ENCODE measurements at places on chromosomes 11 and 22. TPM values are rescaled to one million over a fixed set of nuclear protein-coding genes. Genes with fewer than 3 reads are reported as not detected.
A peak's percentile ranks its signal among the peaks of the same experiment; 100 is the strongest.

- peak overlapping the region; percentile 75 for H3K4me3 ChIP-seq
- H3K4me1 ChIP-seq: peaks cover 28% of the 10 kb centered on the region
These were observed 583 bp downstream of the TNNI2 start for GRCh38 chr11:1839204-1839923.

GRCh38 chr11:94961255-94961654, 12.1 kb downstream of the CWC15 start:
- no peak overlapping the region for H3K27ac ChIP-seq
- peaks cover 48% of the 10 kb centered on the region for H3K36me3 ChIP-seq
- no peaks in the 10 kb centered on the region for H3K27me3 ChIP-seq
- no peak overlapping the region for H3K4me3 ChIP-seq
- H3K4me1 ChIP-seq: peaks cover 4% of the 10 kb centered on the region

DNA sequence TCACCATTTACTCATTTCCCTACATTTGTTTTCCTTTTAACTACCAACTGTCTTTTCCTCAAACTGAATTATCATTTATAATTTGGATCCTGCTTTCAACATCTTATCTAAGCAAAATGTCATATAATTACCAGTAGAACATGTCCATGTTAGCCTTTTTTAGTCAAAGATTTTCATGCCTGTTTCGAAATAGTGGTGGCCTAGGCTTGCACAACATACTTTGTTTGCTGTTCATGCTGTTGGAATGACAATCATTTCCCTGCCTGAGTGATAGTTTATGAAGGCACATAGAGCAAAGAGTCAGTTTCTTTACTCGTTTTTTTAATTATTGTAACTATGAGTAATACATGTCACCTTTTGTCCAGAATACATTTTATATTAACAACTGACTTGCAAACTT, 144.3 kb upstream of the ANO3 start:
- no peaks in the 10 kb centered on the region for H3K4me1 ChIP-seq
- no peaks in the 10 kb centered on the region for H3K27me3 ChIP-seq
- DNase-seq: no peak
- no peaks in the 10 kb centered on the region for H3K36me3 ChIP-seq
- H3K4me3 ChIP-seq: no peak overlapping the region

DNA sequence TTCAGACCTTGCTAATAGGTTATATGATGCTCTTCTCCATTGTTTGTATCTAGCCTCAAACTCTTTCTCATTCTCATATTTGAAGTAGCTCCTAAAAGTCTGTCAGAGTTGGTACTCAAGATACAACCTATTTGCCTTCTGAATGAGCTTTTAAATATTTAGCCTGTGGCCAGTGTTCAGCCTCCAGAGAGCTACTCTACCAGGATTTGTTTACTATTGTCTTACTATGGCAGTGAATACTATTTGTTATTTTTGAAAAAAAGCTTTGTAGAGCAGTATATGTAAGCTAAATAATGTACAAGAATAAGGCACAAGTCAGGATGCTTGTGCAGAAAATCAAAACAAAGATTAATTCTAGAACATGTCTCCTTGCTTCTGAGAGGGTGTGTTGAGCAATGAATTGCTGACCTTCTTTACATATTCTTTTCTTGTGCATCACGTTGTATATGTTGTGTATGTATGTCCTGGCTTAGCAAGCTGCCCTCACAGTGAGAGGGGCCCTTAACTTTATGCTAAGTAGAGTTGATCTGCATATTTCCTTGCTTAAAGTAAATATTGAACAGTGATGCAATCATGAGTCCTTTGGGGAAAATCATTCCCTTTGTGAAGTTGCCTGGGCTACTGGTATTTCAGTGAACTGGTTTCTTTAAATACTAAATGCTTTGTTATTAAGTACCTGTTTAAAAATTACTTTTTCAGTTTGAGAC, 438.0 kb downstream of the LUZP2 start:
- H3K4me3 ChIP-seq: no peak overlapping the region
- no peak for DNase-seq
- H3K4me1 ChIP-seq: no peaks in the 10 kb centered on the region
- H3K36me3 ChIP-seq: no peaks in the 10 kb centered on the region
- H3K27ac ChIP-seq: no peak overlapping the region
- H3K27me3 ChIP-seq: peaks cover 3% of the 10 kb centered on the region

DNA sequence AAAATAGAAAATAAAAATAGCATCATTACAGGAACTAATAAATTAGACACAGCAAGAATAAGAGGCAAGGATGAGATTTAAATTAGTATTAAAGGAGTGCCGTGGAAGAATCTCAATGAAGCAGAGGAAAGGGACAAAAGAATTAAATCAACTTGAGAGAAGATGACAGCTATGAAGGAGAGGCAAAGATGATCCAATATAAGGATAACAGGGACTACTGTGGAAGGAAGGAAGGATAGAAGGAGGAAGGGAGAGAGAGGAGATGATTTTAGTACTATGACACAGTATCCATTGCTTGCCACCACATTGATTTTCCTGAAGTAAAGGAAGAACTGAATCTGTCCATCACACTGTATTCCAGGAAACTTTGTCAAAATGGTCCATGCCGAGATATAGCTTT, 98.0 kb downstream of the EFCAB6 start:
- H3K4me1 ChIP-seq: no peaks in the 10 kb centered on the region
- H3K4me3 ChIP-seq: no peak overlapping the region
- no peak overlapping the region for H3K27ac ChIP-seq

GRCh38 chr22:38172832-38173640, 8.6 kb downstream of the PLA2G6 start:
- peak; percentile 94 for DNase-seq
- peaks cover 20% of the 10 kb centered on the region for H3K27me3 ChIP-seq
- peaks cover 4% of the 10 kb centered on the region for H3K36me3 ChIP-seq
- peak overlapping the region; percentile 96 for H3K27ac ChIP-seq
- H3K4me1 ChIP-seq: peaks cover 58% of the 10 kb centered on the region

GRCh38 chr11:45994371-45995341, 72.2 kb downstream of the LARGE2 start:
- H3K4me1 ChIP-seq: peaks cover 30% of the 10 kb centered on the region
- no peak overlapping the region for H3K27ac ChIP-seq
- no peak overlapping the region for H3K4me3 ChIP-seq
- DNase-seq: no peak
- H3K36me3 ChIP-seq: no peaks in the 10 kb centered on the region
- H3K27me3 ChIP-seq: no peaks in the 10 kb centered on the region

- no peak for DNase-seq
- no peaks in the 10 kb centered on the region for H3K27me3 ChIP-seq
- H3K4me3 ChIP-seq: no peak overlapping the region
- H3K27ac ChIP-seq: no peak overlapping the region
These were observed 60.7 kb downstream of the MCM5 start for GRCh38 chr22:35460688-35461087.

DNA sequence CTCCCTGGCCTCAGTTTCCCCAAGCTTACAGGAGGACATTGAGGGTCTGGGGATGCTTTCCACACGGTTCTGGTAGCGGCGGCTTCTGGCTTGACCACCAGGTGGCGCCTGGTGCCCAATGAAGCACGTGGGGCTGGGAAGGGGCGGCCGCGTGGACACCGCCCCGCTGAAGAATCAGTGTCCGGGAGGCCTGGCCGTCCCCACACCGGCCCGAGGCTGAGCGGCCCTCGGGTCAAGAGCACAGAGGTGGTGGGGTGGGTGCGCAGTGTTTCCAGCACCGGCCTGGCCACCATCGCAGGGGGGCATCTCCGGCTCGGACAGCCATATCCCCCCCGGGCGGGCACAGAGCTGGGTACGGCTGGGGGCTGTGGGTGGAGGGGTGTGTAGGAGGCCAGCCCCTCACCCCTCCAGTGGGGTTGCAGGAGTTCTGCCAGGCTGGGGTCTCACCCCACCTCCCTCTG, 27.8 kb upstream of the PPARA start:
- no peaks in the 10 kb centered on the region for H3K4me1 ChIP-seq
- no peaks in the 10 kb centered on the region for H3K27me3 ChIP-seq
- DNase-seq: peak; percentile 63
- H3K27ac ChIP-seq: no peak overlapping the region
- H3K36me3 ChIP-seq: no peaks in the 10 kb centered on the region

DNA sequence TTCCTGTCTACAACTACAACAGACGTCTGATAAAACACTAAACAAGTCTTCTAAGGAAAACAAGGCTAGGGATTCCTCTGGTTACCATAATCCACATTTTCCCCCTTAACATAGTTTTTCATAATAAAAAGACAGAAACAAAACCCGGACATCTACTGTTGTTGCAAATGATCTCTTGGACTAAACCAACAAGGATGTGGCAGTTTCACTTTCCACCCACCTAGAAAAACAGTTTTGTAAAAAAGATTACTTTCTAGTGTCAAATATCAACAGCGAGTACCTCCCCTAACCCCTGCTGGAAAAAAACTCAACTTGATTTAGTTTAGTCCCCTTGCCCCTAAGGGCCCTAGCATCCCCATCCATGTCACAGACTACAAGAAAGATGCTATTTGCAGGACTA, 5.4 kb downstream of the GNG3 start:
- H3K36me3 ChIP-seq: peaks cover 25% of the 10 kb centered on the region
- DNase-seq: no peak
- peak overlapping the region; percentile 63 for H3K27ac ChIP-seq
- H3K4me3 ChIP-seq: no peak overlapping the region

GRCh38 chr11:1453611-1454034, 33.0 kb downstream of the MOB2 start:
- H3K36me3 ChIP-seq: no peaks in the 10 kb centered on the region
- H3K4me3 ChIP-seq: no peak overlapping the region
- no peaks in the 10 kb centered on the region for H3K4me1 ChIP-seq
- peaks cover 6% of the 10 kb centered on the region for H3K27me3 ChIP-seq

GRCh38 chr11:17388609-17389210, at the start of gene KCNJ11:
Gene KCNJ11, minus strand, starts transcription at chr11:17388659. Its CDS starts 568 bp downstream, at chr11:17388091.
- H3K36me3 ChIP-seq: no peaks in the 10 kb centered on the region
- peak within 1 kb of the TSS; percentile 86 for H3K4me3 ChIP-seq
- no peak for DNase-seq
- H3K4me1 ChIP-seq: peaks cover 5% of the 10 kb centered on the region

DNA sequence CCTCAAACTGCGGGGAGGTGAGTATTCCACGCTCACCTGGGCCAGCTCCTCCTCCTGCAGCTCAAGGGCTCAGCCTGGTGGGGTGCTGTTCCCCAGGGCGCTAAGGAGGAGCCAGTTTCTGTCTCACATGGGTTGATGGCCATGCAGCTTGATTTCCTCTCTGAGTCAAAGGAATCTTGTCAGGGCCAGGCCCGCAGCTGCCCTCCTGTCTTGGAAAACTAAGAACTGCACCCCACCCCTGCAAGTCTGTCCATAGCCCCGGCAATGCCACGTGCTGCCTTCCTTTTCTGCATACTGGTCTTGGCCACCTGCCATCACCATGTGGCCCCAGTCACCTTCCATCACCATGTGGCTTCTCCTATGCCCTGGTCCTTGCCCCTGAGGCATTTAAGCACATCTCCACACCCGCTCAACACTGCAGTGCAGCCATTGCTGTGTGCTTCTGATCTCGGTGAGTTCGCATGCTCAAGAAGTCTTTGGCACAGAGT, 35.2 kb upstream of the CLDN5 start:
- no peak overlapping the region for H3K4me3 ChIP-seq
- H3K27me3 ChIP-seq: peaks cover 3% of the 10 kb centered on the region
- no peak overlapping the region for H3K27ac ChIP-seq
- H3K36me3 ChIP-seq: no peaks in the 10 kb centered on the region

DNA sequence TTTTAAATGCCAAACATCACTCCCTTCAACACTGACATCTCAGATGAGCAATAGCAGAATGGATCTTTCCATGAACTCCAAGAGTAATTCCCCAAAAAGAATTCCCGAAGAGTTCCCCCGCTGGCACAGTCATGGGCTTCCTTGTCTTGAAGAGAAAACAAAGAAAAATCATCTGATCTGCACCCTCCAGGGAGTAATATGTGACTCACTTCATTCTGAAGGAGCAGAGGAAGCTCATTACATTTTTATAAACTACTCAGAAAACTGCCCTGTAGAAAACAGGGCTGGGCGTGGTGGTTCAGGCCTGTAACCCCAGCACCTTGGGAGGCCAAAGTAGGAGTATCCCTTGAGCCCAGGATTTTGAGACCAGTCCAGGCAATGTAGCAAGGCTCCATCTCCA, 35.7 kb downstream of the CELSR1 start:
- H3K36me3 ChIP-seq: no peaks in the 10 kb centered on the region
- no peak overlapping the region for H3K4me3 ChIP-seq
- no peak for DNase-seq
- peaks cover 17% of the 10 kb centered on the region for H3K4me1 ChIP-seq

- no peak overlapping the region for H3K27ac ChIP-seq
- DNase-seq: no peak
- peaks cover 4% of the 10 kb centered on the region for H3K36me3 ChIP-seq
- H3K4me1 ChIP-seq: no peaks in the 10 kb centered on the region
- no peak overlapping the region for H3K4me3 ChIP-seq
These were observed 24.0 kb upstream of the ELF5 start for GRCh38 chr11:34537636-34538035.

DNA sequence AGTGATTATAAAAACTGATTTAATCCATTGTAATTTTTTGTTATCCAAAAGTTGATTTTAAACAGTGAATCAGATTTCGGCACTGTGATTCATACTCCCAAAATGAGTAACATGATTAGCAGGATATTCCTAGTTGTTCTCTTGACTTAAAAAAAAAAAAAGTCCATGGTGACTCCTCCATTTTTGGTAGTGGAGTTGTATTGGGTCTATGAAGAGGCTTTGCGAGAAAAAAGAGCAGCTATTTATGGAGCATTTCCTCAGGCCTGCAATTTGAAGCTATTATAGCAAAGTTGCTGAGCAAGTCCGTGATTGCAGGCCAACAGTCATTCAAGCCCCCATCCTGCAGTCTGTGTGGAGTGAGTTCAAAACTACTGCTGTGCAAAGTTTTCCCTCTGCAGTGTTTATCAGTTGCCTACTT, 28.8 kb downstream of the YAP1 start:
- H3K36me3 ChIP-seq: no peaks in the 10 kb centered on the region
- no peak overlapping the region for H3K27ac ChIP-seq
- DNase-seq: no peak
- H3K27me3 ChIP-seq: peaks cover 5% of the 10 kb centered on the region
- no peak overlapping the region for H3K4me3 ChIP-seq

DNA sequence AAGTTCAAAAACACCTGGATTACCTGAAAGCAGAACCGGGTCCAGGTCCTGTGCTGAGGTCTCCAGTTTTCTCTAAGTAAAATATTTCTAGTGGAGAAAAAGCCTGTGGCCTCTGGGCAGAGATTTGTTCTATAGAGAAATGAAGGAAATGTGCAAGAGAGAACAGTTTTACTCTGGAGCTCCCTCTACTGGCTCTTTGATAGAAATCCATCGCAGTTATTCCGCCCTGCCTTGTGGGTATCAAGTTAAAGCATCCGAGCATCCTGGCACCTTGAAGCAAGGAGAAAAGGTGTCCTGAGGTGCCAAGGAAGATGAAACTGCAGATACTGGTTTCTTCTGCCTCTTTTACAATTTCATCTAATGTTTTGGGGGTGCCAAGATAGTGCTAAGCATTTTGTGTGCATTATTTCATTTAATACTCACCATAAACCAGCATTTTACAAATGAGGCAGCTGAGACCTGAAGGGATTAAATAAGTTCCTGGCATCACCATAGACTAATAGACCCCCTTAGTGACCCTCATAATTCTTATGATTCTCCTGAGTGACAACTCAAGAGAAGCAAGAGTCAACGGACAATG, 113.1 kb upstream of the HSD17B12 start:
- H3K36me3 ChIP-seq: no peaks in the 10 kb centered on the region
- no peak for DNase-seq
- no peak overlapping the region for H3K4me3 ChIP-seq
- H3K27ac ChIP-seq: no peak overlapping the region
- no peaks in the 10 kb centered on the region for H3K4me1 ChIP-seq

GRCh38 chr11:10114593-10115404, 179.2 kb downstream of the SBF2 start:
- peaks cover 2% of the 10 kb centered on the region for H3K36me3 ChIP-seq
- no peak overlapping the region for H3K4me3 ChIP-seq

Gene OR4D5
- polyA plus RNA-seq: not detected

Gene DBX1
- not detected for polyA plus RNA-seq

Gene BIK
- 1.6 TPM for polyA plus RNA-seq

Gene FAM227A
- polyA plus RNA-seq: not detected

Gene F2
- polyA plus RNA-seq: not detected

Gene LRRC4C
- not detected for polyA plus RNA-seq

Gene MGAT3
- polyA plus RNA-seq: not detected

Gene PKDREJ
- polyA plus RNA-seq: 0.20 TPM

Gene TREH
- polyA plus RNA-seq: not detected

Gene LMO2
- 1.9 TPM for polyA plus RNA-seq

Measured in immature natural killer cell (primary cell).